ENCODE measurements at places on chromosomes 2 and 18.

- DNase-seq, result no peak
Measured at GRCh38 chr2:209864716-209865295, 93.2 kb downstream of the UNC80 start.

DNA sequence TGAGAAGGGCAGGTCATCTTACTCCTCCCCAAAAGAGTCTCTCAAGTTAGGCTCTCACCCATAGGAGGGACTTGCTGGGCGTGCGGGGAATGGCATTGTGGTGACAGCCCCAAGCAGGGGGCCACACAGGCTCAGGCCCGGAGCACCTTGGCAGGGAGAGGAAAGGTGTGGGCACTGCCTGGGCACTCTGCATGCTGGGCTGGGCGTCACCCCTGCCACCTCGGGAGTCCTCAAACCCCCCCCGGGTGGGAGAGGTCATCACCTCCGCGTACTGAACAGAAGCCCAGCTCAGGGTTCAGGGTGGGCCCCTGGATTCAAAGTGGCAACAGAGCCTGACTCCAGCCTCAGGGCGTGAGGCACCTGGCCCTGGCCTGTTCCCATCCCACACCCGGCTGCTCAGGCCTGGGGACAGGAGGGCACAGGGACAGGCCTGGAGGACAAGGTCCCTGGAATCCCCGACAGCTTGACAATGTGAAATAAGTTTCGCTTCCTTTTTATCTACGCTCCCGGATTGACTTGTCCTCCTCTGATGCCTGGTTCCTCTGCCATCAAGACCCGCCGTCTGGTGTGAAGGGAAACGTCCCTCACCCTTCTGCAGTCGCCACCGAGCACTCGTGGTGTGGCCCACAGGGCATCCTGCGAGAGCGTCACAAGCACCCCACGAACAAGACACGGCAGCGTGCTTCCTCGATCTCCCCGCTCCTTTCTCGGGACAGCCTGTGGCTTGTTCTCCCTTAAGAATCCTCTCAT is 97.8 kb downstream of the HDAC4 start:
- no peak for DNase-seq

GRCh38 chr2:141900826-141901225 is 230.0 kb downstream of the LRP1B start:
- DNase-seq, result no peak

DNA sequence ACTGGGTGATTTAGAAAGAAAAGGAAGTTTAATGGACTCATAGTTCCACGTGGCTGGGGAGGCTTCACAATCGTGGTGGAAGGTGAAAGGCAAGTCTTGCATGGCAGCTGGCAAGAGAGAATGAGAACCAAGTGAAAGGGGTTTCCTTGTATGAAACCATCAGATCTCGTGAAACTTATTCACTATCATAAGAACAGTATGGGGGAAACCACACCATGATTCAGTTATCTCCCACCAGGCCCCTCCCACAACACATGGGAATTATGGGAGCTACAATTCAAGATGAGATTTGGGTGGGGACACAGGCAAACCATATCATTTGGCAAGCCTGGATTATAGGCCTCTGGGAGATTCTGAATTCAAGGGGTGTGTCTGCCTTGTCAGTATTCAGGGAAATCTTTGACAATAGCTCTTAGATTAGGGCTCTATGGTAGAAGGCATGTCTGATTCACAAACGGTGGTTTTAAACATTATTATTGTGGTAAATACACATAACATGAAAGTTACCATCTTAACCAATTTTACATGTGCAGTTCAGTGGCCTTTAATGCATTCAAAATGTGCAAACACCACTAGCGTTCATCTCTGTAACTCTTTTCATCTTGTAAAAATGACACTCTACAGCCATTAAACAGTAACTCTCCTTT is 15.3 kb upstream of the PLB1 start:
- DNase-seq, result no peak

- no peak for DNase-seq
Measured at GRCh38 chr2:1297372-1298159, 115.7 kb upstream of the TPO start.

GRCh38 chr2:219475278-219475677 is 23.4 kb upstream of the GMPPA start:
- DNase-seq, result no peak

- no peak for DNase-seq
Measured at GRCh38 chr18:11660691-11661090, 28.4 kb upstream of the GNAL start.

DNA sequence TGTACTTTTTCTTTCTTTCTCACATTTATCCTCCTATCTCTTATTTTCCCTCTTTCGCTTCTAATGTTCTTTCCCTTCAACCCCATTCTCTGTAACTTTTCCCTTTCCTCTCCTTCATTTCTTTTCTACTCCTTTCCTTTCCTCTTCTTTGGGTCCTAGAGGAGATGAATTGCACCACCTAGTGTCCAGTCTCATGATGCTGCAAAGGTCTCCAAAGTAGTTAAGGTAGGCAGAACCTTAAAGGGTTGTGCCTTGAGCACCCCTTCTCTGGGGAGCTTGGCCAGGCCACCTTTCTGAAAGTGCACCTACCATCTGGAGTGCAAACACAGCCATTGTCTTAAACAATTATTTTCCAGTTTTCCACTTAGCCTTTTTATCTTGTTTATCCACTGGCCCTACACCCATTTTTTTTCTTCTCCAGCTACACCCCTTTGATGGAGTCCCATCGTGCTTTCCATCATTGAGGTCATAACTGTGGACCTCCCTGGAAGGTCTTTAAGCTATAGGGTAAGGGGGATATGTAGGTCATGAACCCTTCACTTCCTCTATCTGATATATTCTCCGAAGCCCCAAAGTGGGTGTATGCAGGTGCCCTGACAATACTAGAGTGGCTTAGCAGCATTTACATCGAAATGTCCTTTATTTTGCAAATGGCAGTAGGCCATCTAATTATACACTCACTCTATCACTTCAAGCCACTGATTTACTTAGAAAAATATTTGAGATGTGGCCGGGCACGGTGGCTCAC is 155.9 kb downstream of the ESCO1 start:
- peak; percentile 61 for DNase-seq

GRCh38 chr2:86074256-86074655 is 31.4 kb downstream of the POLR1A start:
- no peak for DNase-seq

GRCh38 chr18:24014062-24014985 is at the start of gene TTC39C:
Gene TTC39C (plus strand): TSS chr18:24014754. CDS start chr18:24014872, 118 bp downstream.
- DNase-seq, result peak; percentile 38

DNA sequence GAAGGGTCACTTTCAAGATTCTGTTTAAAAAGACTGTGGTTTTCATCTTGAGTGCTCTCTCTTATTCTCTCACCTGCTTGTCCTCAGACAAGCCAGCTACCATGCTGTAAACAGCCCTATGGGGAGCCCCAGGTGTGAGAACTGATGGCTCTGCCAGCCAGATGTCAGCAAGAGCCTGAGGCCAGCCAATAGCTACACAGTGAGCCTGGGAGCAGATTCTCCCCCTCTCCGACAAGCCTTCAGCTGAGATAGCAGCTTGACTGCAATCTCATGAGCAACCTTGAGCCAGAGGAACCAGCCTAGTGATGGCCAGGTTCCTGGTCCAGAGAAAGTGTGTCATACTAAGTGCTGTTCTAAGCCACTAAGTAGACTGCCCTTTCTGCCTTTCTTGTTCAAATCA is 272.1 kb downstream of the NAPG start:
- DNase-seq, result no peak

DNA sequence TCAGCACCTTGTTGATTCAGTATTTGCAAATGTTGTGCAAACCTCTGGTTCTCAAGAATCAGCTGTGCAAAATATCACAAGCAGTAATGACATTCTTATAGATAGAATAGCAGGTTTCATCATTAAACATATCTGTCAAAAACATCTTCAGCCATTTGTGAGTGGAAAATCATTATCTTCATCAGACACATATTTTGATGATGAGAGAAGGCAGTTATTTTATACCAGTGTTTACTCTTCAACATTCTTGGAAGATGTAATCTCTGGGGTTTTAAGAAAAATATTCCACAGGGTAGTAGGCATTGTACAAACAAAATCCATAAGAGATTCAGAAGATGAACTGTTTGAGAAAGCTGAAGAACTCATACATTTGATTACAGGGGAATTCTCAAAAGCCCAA is 64.3 kb downstream of the FSIP2 start:
- no peak for DNase-seq

- DNase-seq, result no peak
Measured at GRCh38 chr18:79064228-79064627, 5.0 kb upstream of the ATP9B start.

- no peak for DNase-seq
Measured at GRCh38 chr2:197054437-197054836, 127.9 kb upstream of the PGAP1 start.

DNA sequence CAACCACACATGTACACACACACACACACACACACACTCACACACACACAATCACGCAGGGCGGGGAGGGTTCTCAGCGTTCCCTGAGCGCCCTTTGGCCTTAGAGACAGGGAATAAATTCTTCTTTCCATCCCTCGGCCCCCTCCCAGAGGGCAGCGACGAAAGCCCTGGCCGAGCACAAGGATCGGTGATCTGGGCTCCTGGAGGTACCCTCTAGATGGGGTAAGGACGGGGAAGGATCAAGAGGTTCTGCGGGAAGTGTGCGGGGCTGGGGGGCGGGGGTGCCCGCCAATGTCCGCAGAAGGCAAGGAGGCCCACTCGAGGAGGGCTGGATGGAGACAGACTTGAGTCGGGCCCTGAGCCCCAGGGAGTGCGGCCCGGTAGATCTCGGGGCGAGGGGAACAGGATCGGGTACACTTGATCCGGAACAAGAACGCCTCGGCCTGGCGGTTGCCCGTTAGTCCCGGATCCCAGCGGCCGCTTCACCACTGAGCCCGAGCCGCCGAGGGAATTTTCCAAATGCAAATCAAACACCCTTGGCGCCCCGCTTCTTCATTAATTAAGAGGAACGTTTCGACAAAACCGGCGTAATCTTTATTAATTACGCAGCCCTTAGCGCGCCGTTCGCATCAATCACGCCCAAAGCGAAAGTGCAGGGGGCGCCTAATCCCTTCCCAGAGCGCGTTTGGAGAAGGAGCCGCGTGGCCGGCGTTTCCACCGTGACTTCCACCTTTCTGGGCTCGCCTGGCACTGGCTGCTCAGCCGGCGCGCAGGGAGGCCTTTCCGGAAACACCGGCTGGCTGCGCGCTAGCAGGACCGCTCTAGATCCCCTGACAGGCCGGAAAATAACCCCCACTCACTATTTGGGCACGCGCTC is 7.0 kb upstream of the PAX3 start:
- DNase-seq, result peak; percentile 35

DNA sequence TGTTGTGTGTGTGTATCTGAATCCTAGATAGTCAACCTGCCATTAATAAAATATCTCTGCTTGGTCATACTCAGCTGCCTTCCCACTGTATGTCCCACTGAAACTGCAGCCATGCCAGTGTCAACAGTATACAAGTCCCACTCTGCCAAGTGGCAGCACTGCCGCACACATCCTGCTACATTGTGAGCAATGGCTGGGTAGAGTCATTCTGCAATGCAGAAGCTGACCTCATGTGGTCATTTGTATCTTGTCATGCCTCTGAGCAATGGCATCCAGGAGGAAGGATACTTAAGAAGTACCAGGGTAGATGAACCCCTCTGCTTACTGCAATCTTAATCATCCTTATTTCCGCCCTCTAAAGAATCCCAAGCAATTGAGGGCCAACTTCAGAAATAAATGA is 302.2 kb upstream of the DDX18 start:
- DNase-seq, result no peak

DNA sequence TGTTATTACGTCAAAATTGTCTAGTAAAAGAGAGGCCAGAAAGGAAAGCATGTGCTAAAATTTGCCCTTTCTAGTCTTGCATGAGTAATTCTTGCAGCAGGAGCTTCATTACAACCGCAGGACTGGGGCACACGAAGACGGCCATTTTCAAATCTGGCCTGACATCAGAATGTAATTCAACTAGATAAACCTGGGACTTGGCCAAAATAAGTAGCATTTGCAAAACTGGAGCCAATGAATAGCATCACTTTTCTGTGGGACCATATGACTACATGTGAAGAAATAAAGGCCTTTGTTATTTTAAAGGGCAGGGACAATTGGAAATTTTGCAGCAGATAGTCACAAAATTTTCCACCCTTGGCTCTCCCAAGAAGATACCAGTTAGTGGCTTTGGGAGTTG is 3.0 kb upstream of the FZD7 start:
- no peak for DNase-seq

- no peak for DNase-seq
Measured at GRCh38 chr2:157085522-157085921, 172.0 kb upstream of the GALNT5 start.

GRCh38 chr2:195575879-195576401 is 81.1 kb upstream of the SLC39A10 start:
- no peak for DNase-seq

- no peak for DNase-seq
Measured at GRCh38 chr2:212109217-212109616, 429.4 kb downstream of the ERBB4 start.

- no peak for DNase-seq
Measured at GRCh38 chr2:60357996-60358395, 195.5 kb downstream of the BCL11A start.

DNA sequence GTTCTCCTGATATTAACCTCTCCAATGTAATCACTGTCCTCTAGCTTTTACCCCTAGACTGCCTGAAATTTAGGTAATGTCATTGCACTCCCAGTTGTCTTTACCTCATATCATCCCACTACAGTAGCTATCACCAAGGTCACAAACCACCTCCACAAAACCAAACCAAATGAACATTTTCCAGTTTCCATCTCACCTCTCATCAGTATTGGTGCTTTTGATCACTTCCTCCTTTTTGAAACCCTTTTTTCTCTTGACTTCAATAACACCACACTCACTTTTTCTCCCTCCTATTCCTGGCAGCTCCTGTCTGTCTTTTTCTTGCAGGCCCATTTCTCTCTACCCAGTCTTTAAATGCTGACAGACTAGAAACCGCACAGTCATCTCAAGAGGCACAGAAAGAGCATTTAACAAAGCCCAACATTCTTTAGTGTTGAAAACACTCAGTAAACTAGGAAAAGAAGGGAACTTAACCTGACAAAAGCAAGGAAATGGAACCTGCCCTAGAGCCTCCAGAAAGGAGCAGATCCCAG is 95.9 kb upstream of the SIX2 start:
- no peak for DNase-seq

- peak; percentile 62 for DNase-seq
Measured at GRCh38 chr2:157246765-157247407, 10.6 kb upstream of the GALNT5 start.

- DNase-seq, result no peak
Measured at GRCh38 chr2:23953625-23954024, 13.4 kb downstream of the UBXN2A start.

GRCh38 chr2:191218292-191218898 is 26.8 kb upstream of the MYO1B start:
- peak; percentile 63 for DNase-seq

GRCh38 chr2:138235041-138235440 is 266.5 kb upstream of the SPOPL start:
- DNase-seq, result no peak

DNA sequence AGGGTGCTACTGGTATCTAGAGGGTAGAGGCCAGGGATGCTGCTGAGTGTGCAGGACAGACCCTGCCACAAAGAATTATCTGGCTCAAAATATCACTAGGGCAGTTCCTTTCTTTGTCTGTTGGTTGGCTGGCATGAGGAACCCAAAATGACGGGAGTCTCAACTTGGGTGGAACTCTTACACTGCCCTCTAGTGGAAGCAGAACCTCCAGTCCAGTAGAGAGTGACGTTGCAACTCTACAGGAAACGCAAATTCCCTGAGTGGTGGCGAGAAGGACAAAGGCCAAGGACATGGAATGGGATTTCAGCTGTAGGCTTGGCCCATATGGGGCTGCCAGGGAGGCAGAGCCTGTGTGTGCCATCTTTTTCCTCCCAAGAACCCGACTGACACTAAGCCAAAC is 47.1 kb downstream of the COPS8 start:
- DNase-seq, result peak; percentile 3

All from Caco-2 (cell line).